ENCODE measurements at places on chromosomes 3 and 15. TPM values are rescaled to one million over a fixed set of nuclear protein-coding genes. Genes with fewer than 3 reads are reported as not detected.

Gene MORC1
- not detected for total RNA-seq

Gene TMEM158
- 2.4 TPM for total RNA-seq

Gene NR1I2
- 0.10 TPM for total RNA-seq

Gene AEN
- 8.1 TPM for total RNA-seq

Gene VWA5B2
- 0.10 TPM for total RNA-seq

Gene CLDN1
- total RNA-seq: 115 TPM

Gene EHD4
- total RNA-seq: 19.8 TPM

Gene GRIP2
- 2.4 TPM for total RNA-seq

Gene PLA2G4D
- total RNA-seq: 4.8 TPM

Gene LMOD3
- total RNA-seq: 8.9 TPM

Gene HAUS2
- total RNA-seq: 21.0 TPM

Gene CHRFAM7A
- total RNA-seq: 1.4 TPM

Gene GPR87
- total RNA-seq: 13.3 TPM

Gene FBXW12
- not detected for total RNA-seq

Gene GRAMD2A
- total RNA-seq: 0.39 TPM

Gene LRRC49
- total RNA-seq: 11.4 TPM

Gene CHRM5
- not detected for total RNA-seq

Gene ASB14
- total RNA-seq: 0.10 TPM

Gene ECE2
- not detected for total RNA-seq

Gene LARP6
- 6.8 TPM for total RNA-seq

Gene FOXL2
- total RNA-seq: 0.30 TPM

Gene AGTR1
- 39.6 TPM for total RNA-seq

Gene CDHR4
- total RNA-seq: not detected

Gene INKA1
- total RNA-seq: 6.6 TPM

Gene DLG1
- total RNA-seq: 119 TPM

Gene KLF13
- 30.8 TPM for total RNA-seq

Gene TLR9
- not detected for total RNA-seq

Gene MAPKAPK3
- 27.8 TPM for total RNA-seq

Gene PCOLCE2
- total RNA-seq: 2.4 TPM

Gene CLDN18
- not detected for total RNA-seq
